ENCODE measurements at places on chromosomes 7 and 10.

DNA sequence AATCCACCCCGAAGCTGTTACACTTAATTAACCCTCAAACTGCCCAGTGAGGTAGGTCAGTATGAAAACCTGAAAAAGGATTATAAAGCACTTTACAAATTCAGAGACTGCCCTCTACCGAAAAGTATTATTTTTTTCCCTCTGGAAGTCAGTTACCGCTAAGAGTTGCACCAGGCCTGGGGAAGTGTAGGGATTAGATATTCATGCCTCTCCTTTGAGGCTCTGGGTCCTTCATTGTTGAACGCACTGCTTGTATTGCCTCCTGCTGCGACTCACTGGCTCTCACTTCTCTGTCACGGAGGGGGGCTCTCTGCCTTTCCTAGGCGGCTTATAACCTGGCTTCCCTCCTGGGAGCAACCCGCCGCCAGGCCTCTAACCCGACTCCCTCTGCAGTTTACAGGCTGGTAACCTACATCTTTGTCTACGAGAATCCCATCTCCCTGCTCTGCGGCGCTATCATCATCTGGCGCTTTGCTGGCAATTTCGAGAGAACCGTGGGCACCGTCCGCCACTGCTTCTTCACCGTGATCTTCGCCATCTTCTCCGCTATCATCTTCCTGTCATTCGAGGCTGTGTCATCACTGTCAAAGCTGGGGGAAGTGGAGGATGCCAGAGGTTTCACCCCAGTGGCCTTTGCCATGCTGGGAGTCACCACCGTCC, 2.7 kb downstream of the RHBDD2 start:
- no peak for DNase-seq

DNA sequence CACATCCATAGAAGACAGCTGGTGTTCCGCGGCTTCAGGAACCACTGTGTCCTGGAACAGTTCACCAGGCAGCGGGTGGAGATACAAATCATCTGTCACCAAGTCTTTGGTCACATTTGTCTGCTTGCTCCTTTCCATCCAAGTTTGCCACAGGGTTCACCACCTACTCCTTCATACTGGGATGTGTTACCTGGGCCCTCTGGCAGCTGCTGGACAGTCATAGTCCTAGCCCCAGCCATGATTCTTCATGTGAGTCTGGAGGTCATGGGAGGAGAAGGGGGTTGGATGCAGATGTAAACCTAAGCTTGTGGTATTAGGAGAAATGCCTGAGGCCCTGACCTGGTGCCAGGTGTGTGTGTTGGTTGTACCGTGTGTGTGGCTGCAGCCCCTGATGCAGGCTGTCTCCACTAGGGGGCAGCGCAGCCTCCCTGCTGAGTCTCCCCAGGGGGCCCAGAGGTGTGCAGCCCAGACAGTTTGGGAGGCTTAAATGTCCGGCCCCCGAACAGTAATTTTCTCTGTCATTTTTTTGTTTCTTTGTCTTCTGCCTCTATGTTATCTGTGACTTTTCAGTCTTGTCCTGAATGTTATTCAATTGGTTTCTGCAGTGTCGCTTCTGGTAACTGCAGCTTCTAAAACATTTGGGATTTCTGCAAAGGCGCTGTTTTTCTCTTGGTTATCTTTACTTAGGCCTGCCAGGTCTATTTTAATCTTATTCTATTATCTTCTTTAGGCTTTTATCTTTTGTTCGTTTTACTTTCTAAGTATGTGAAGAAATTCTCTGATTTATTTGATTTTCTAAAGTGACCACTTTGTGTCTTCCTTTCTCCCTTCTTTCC, 14.8 kb downstream of the NPS start:
- peak; percentile 11 for DNase-seq

DNA sequence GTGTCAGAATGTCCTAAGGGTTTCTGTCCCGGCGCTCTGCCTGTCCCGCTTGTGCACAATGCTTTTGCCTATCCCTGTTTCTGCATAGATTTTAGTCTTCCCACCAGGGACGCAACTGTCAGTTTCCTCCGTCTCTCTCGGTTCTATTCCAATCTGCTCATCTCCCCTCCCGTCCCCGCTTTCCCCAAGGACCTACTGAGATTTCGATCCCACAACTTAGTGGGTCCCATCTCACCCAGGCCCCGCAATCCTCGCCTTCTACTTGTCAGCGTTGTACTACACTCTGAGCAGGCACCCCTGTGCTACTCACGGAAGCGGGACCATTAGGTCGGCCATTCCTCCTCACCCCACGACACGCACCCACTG, 519 bp upstream of the ZNF655 start:
- DNase-seq: peak; percentile 10

DNA sequence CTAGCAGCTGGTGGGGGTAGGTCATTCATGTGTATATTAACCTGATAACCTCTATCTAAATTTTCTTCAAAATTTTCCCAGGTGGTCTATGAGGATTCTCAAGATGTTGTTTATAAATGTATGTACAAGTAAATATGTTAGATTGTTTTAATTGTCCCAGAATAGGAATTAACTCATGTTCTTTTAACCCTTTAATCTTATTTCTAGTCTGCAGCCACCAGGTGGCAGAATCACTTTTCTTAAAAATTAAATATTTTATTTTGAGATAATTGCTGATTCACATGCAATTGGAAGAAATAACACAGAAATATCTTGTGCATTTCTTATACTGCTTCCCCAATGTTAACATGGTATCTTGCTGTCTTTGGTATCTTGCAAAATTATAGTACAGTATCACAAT, 589.5 kb downstream of the ARL4A start:
- DNase-seq: no peak

All from inflammatory macrophage treated with lipopolysaccharide for 4 hours (primary cell).